Fibroblast of pulmonary artery (primary cell): ENCODE measurements at places on chromosomes 6 and 20.

DNA sequence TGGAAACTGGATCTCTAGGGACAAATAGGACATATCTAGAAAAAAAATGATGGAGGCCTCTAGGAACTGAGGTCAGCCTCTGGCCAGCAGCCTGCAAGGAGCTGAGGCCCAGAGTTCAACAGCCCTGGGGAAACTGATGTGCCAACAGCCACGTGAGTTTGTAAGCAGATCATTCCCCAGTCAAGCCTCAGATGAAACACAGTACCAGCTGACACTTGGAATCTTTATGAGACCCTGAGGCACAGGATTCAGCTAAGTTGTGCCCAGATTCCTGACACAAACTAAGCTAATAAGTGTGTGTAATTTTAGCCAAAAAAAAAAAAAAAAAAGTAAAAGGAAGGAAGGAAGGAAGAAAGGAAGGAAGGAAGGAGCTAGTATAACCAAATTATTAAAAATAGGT, 1059.8 kb upstream of the MAP3K7 start:
- DNase-seq, result no peak

GRCh38 chr20:47411161-47411560, 54.7 kb upstream of the ZMYND8 start:
- DNase-seq, result no peak

DNA sequence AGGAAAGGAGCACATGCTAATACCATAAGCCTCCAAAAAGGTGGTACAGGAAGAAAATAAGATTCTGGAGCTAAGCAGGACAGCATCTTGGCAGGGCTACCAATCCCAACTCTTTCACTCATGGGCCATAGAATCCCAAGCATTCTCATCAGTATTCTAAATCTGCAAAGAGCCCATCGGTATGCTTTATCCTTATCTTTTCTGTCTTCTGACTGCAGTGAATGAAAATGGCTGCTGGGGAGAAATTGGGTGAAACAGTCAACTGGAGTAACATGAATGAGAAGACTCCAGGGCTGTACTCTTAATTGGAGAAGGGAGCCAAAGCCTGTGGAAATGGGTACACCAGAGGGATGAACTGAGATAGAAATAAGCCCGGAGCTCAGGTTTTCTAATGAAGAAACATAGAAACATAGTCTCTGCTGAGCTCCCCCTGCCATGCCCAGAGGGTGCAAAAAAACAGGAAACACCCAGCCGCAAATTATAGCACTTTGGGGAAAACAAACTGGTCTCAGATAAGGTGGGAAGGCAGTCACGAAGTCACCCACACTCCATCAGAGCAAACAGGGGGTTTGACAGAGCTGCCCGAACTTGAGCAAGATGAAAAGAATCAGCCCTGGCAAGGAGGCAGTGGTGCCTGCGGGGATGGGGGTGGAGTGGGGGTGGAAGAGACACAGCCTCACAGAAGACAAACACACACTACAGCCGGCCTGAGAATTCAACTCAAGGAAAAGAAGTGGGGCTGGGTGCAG, 35.4 kb upstream of the E2F3 start:
- DNase-seq, result no peak

- no peak for DNase-seq
Observed at GRCh38 chr6:166687070-166687878, 60.2 kb upstream of the RPS6KA2 start.

- DNase-seq, result no peak
Observed at GRCh38 chr6:96499781-96500180, 21.8 kb upstream of the UFL1 start.

DNA sequence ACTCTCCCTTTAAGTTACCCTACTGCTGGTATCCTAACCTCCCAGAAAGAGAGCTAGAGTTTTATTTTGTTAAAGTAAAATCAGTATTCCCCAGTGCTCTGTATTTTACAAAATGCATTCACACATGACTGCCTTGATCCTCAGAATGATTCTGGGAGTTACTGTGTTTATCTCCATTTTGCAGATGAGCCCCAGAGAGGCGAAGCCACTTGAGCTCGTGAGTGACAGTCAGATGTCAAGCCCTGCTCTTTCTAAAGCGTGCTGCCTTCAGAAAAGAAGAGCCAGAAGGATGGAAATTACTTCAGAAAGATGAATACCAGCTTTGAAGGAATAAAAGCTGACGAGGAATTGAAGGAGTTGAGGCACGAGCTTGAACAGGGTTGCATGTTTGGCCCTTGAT, 14.1 kb upstream of the OSER1 start:
- DNase-seq, result no peak

DNA sequence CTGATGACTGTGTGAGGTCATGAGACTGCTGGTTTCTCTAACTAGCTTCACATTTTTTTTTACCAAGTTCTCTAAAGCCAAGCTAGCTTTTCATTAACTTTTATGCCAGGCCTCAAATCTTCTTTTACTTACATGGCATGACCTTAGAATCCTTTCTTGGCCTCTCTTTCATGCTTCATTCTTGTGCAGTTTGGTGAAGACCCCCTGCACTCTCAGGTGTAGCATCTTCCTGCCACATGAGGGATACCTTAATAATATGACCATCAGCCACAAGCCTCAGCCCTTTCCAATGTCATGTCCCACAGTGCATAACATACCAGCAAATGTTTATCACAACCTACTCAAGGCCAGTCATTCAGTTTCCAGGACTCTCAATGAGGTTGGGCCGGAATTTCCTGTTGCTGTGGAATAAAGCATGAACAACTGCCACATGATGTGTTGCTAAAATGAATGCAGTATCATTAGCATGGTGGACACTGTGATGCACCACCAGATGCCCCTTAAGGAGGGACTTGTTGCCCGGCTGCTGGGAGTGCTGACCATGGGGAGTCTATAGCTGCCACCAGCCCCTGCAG, 72.2 kb downstream of the RIN2 start:
- peak; percentile 50 for DNase-seq

DNA sequence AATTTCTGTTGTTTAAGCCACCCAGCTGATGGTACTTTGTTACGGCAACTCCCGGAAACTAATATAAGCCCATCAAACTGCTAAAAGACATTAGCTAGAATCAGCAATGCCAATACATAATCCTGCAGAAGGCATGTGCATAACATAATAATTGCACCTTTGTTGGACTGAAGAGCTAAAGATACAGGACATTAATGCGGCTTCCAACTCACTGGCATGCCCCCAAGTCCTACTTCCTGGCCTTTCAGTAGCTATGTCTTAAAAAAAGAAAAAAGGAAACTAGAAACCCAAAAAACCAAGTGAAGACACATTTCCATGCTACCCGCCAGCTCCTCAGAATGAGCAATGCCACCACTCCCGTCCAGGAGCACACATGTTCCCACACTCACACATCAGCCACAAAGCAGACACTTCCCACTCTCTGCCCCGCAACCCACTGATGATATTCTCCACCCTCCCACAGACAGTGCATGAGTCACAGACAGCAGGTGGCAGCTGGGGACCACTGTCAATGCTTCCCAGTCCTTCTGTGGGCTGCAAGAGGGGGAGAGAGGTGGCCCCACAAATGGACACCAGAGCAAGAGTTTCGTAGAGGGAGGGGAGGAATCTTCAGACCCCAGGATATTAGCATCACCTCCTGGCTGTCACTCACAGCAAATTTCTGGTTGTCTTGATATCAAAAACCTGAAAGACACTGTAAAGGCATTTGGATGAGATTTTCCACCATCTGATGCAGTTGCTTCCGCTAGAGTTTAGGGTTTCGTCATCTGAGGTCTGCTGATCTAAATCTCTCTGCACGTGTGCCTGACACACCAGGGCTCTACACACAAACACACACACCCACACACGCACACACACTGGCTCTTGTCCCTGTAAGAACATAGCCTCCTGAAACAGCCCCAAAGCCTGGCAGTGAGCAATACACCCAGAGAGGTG, 32.8 kb downstream of the GFOD1 start:
- DNase-seq, result peak; percentile 58

- DNase-seq, result no peak
Observed at GRCh38 chr20:1937316-1937976, 42.2 kb downstream of the SIRPA start.

GRCh38 chr20:50368813-50369224, 141.4 kb upstream of the PTPN1 start:
- peak; percentile 63 for DNase-seq

DNA sequence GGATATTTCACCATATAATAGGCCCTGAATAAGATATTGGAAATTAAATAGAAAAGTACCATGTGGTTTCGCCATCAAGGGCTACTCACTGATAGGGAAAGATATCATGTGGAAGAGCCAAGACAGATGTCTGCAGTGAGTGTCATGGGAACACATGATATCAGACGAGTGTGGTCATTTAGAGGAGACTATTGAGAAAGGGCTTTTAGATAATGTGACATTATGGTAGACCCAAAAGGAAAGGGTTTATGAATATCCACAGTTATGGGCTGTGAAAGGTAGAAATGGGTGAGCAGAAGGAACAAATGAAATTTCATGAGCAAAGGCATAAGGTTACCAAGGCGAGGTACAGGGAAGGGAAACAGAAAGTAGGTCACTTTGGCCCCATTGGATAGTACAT, 182.3 kb upstream of the PRSS16 start:
- DNase-seq, result no peak

DNA sequence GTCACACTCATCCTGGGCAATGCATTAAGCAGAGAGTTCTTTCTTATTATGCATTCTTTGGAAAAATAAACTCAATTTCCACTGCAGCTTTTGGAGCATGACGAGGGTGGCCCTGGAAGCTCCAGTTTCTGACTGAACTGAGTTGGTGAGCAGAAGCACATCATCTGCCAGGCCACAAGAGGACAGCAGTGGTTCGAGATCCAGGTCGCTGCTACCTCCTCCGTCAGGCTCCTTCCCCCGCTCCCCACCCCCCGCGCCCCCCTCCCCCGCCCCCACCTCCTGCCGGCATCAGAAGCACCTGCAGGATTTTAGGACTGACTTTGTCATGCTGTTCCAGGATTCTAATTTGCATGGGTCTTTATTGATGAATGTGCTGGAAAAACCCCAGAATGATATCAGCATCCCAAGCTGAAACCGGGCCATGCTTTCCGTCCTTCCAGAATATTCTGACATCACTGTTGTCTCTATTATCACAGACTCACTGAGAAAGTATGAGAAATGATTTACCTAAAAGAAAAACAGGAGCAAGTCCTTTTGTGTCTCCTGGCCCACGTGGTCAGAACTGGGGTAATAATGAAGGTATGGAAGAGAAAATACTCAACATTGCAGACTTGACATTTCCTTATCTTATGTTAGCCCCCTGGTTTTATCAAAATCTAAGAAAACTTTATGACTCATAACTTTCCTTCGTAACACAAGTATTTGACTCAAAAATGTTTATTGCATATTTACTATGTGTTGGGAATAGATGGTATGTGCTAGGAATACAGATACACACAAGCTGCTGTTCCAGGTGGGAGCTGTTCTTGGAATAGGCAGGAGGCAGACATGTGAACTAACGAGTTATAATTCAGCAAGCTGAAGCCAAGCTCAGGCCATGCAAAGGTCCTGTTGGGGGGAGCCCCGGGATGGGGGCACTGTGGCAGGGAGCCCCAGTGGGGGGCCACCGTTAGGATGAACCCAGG, 220.2 kb upstream of the EXOC2 start:
- no peak for DNase-seq

DNA sequence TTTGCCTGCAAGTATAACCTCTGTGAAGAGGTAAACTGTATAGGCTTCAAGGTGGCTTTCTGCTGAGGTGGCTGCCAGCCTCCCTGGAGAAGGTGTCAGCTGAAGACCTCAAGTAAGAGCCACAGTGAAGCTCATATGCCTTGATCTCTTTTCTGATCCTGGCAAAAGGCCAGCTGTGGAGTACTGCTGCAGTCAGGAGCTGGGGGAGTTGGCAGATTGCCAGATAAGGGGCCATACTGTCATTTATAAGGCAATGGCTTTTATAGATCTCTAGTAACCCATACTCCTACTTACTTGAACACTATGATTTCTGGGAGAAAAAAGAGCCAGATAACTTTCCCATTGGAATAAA, 8.8 kb upstream of the CEP85L start:
- peak; percentile 24 for DNase-seq

DNA sequence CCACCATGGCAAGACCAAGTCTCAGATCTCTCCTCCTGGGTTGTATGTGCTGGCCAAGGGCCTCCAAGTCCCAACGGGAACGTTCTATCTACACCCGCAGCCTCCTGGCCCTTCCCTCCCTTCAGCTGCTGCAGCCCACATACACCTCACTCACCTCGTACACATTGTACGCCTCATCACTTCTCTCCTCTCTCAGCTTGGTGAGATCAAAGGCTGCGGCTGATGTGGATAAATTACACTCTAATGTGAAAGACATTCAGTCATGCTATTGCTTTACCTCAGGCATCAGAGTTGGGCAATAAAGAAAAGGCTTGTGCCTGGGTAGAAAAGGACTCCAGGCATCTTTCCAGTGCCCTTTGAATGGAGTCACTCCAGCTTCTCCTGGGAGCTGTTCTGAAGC, 135.3 kb upstream of the FOXQ1 start:
- DNase-seq, result no peak

- peak; percentile 31 for DNase-seq
Observed at GRCh38 chr6:26475823-26476729, 18.3 kb downstream of the BTN2A1 start.

- DNase-seq, result no peak
Observed at GRCh38 chr6:33128318-33128717, 52.5 kb downstream of the HLA-DPB1 start.

DNA sequence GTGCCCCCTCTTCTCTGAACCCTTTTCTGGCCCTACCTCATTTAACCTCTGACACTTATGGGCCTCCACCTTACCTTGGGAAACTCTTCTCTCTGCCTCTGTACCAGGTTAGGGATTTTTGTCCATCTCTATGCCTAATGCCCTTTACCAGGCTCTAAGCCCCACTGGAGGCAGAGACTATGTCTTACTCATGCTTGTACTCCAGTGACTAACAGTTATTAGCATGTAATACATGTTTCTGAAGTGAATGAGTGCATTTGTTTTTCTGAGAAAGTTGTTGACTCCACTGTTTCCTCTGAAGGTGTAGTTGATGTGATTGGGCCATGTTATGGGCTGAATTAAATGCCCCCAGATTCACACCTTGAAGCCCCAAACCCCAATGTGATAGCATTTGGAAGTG, 234.3 kb downstream of the PACRG start:
- DNase-seq, result no peak

DNA sequence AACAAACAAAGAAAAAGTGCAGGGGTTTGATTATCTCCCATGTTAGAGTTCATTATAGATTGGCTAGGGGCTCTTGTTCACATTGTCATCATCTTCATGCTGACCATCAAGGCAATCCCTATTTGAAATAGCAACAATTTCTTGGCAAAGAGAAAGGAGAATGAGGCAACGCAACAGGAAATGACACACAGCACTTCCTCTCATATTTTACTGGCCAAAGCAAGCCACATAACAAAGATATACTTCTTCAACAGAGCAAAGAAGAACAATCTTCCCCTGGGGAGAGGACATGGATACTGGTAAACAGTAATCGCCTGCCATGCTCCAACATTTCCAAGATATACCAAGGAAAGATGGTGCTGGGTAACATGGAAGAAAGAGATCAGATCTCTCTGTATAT, 29.8 kb downstream of the EPM2A start:
- DNase-seq, result peak; percentile 92

GRCh38 chr6:44642349-44642748, 254.8 kb downstream of the CDC5L start:
- DNase-seq, result no peak

GRCh38 chr20:17889226-17889625, 79.4 kb downstream of the SNX5 start:
- DNase-seq, result peak; percentile 43
